Inflammatory macrophage treated with lipopolysaccharide for 4 hours (primary cell): ENCODE measurements at places on chromosomes 11 and 22.
A peak's percentile ranks its signal among the peaks of the same experiment; 100 is the strongest.

GRCh38 chr11:65532388-65533064, 7.6 kb downstream of the SCYL1 start:
- no peak for DNase-seq

GRCh38 chr11:6833356-6833755, 12.1 kb upstream of the OR10A5 start:
- DNase-seq = no peak

GRCh38 chr22:44931077-44931540, 78.7 kb downstream of the PHF21B start:
- no peak for DNase-seq

DNA sequence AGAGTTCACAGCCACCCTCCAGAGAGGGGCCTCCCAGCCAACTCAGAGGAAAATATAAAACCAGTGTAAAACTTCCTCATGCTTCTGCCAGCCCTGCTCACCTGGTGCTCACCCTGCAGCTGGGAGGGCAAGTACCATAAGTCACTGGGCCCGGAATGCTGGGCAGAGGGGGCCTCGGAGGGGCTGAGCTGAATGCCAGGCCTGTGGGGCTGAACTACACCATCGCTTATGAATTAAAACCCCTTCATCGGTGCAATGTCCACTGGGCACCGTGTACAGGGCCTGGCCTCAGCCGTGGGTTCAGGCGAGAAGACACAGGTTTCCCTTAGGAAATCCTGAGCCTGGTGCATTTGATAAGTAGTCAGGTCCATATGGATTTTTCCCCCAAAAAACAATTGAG, 828.6 kb downstream of the TBC1D22A start:
- no peak for DNase-seq

DNA sequence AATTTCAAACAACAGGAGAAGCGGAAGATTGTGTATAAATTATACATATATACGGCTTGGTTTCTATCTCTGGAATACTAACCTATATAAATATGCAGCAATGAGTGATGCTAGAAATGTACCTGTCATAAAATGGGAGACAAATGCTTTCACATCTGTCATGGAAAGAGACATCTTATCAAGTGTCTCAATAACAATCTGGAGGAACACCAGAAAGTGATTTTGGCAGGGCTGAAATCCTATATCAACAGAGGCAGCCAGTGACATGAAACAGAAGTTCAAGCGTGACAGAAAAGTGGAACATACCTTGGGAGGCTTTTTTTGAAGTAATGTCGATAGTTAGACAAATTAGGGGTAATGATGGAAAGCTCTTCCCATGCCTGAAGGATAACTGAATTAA, 834.6 kb downstream of the JRKL start:
- DNase-seq = no peak

DNA sequence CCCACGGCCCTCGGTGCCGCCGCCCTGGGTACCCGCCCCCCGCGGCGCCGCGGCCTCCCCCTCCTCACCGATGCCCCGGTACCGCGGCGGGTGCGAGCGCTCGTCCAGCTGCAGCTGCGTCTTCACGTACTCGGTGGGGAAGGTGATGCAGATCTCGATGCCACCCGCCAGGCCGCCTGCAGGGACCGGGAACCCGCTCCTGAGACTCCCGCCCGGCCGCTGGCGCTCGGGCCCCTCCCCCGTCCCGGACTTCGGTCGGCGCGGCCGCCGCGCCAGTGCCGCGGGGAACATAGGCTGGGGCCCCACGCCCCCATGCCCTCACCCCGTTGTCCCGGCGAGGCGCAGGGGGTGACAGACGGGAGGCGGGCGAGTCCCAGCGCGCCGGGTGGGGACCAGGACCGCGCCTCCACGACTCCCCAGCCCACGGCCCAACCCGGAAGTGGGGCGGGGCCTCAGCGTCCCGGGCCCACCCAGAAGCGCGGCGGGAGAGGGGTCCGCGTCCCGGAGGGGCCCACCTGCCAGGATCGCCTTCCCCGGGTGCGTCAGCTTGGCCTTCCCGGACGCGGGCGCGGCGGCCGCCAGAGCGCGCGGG, 375 bp downstream of the SLC25A1 start:
- DNase-seq = peak; percentile 20

DNA sequence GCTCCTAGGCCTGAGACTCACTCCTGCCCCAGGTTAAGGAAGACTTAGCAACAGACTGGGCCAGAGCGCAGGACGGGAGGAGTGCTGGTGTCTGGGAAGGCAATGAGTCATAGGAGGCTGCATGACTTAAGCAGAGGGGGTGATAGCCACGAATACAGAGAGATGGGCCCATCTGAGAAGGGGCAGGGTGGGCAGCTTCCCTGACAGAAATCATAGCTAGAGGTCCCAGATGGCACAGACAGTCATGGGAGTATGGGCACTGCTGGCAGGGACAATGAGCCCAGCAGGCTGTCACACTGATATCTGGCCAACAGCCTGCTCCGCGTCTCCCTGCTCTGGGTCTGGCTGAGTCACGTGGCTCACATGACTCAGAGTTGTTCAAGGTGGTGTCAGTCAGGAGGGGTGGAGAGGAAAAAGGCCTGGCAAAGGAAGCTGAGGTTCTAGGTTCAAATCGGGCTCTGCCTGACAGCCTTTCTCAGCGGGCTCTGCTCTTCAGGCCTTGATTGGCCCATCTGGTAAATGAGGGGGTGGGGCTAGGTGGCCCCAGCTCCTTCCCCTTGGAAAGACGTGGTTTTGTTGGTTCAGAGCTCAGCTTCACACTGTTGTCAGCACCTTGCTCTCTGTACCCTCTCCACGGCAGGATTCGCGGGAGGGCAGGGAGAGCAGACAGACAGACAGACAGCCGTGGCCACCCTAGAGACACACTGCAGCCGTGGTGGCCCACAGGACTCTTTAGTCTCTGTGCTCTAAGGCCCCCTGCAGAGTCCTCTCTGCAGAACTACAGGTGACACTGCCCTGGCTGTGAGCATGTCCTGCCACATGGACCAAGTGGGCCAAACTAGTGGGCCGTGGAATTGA, 47.8 kb downstream of the DBX1 start:
- DNase-seq = peak; percentile 17

GRCh38 chr11:129215506-129216245, 23.6 kb upstream of the ARHGAP32 start:
- DNase-seq = no peak
